ENCODE measurements at places on chromosomes 11 and 22. TPM values are rescaled to one million over a fixed set of nuclear protein-coding genes. Genes with fewer than 3 reads are reported as not detected.

DNA sequence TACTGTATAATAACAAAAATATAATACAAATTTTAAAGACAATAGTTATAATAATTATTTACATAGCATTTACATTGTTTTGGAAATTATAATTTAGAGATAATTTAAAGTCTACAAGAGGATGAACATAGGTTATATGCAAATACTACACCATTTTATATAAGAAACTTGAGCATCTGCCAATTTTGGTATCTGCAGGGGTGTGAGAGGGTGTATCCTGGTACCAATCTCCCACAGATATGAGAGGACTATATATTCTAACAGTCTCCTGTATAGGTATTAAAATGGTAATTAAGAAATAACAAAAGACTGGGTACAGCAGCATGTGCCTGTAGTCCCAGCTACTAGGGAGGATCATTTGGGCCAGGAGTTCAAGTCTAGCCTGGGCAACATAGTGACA is 134.4 kb downstream of the APOL5 start:
- DNase-seq = no peak

- no peak for DNase-seq
Observed at GRCh38 chr11:130691581-130691980, 224.7 kb downstream of the SNX19 start.

The PAX6 gene
- total RNA-seq = 1.8 TPM

The TRPC6 gene
- 1.3 TPM for total RNA-seq

GRCh38 chr22:26768952-26769351 is 111.6 kb downstream of the MIAT start:
- no peak for DNase-seq

DNA sequence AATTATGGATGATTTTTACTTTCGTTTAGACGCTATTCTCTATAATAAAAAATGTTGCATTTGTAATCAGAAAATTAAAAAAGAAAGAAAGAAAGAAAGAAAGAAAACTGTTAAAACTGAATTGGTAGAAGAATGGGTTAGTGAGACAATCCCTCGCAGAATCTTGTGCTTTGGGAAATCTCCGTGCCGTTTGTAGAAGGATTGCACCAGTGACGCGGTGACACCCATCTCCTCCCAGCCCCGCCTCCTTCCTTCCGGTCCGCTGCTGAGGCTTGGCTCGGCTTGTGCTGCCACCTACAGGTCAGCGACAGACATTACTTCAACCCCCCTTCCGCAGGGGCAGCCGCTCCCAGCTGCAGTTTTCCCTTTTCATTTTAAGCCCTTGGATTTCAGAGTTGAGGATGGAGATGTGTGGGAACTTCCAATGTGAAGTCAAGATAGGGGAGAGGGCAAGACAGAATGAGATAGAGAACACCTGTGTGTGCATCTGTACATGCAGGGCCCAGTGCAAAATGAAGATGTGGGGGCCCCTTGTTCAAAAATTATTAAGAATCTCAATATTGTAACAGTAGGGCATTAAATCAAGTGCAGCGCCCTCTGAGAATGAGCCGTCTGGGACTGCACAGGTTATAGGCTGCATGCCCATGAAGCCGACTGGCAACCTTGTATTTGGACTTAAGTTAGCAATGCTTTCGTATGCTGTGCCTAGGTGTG is 41.1 kb downstream of the TST start:
- peak; percentile 93 for DNase-seq

All from left colon (tissue), 2 donors.